ENCODE measurements at places on chromosomes 1 and 21. TPM values are rescaled to one million over a fixed set of nuclear protein-coding genes. Genes with fewer than 3 reads are reported as not detected.

TEX38 gene
- not detected for total RNA-seq

RHD gene
- not detected for total RNA-seq

TCP10L gene
- total RNA-seq, result not detected

PLXNA2 gene
- 6.8 TPM for total RNA-seq

TAF13 gene
- total RNA-seq, result 66.7 TPM

HHAT gene
- 10.7 TPM for total RNA-seq

COL11A1 gene
- 1.9 TPM for total RNA-seq

SELENBP1 gene
- 0.22 TPM for total RNA-seq

LDLRAD1 gene
- total RNA-seq, result not detected

ILDR2 gene
- 0.48 TPM for total RNA-seq

C1orf116 gene
- total RNA-seq, result 1.4 TPM

SPATA17 gene
- 0.12 TPM for total RNA-seq

RIMKLA gene
- total RNA-seq, result not detected

SIKE1 gene
- total RNA-seq, result 45.6 TPM

RNPEP gene
- total RNA-seq, result 112 TPM

FAM131C gene
- total RNA-seq, result 1.1 TPM

SPATA21 gene
- total RNA-seq, result not detected

PRKAA2 gene
- total RNA-seq, result 4.0 TPM

CD52 gene
- total RNA-seq, result not detected

GBP7 gene
- not detected for total RNA-seq

DIPK1A gene
- total RNA-seq, result 7.3 TPM

LRRN2 gene
- total RNA-seq, result 2.4 TPM

UTS2 gene
- total RNA-seq, result not detected

LCE1B gene
- total RNA-seq, result not detected

C1QB gene
- not detected for total RNA-seq

PDE9A gene
- total RNA-seq, result not detected

NPPB gene
- total RNA-seq, result 6.5 TPM

ZYG11A gene
- 6.8 TPM for total RNA-seq

MAP3K21 gene
- 5.9 TPM for total RNA-seq

LCE2C gene
- total RNA-seq, result not detected

WNT3A gene
- not detected for total RNA-seq

OLFML2B gene
- 2.3 TPM for total RNA-seq

CR2 gene
- not detected for total RNA-seq

CDC42BPA gene
- total RNA-seq, result 36.9 TPM

CFHR2 gene
- total RNA-seq, result not detected

RABGGTB gene
- 93.6 TPM for total RNA-seq

OR10J1 gene
- not detected for total RNA-seq

WNT9A gene
- total RNA-seq, result 25.8 TPM

RORC gene
- total RNA-seq, result 0.14 TPM

RPE65 gene
- total RNA-seq, result not detected

C8A gene
- not detected for total RNA-seq

LCE2B gene
- not detected for total RNA-seq

PSMB2 gene
- 46.6 TPM for total RNA-seq

IL23R gene
- not detected for total RNA-seq

TP73 gene
- total RNA-seq, result 4.7 TPM

LCE3C gene
- not detected for total RNA-seq

DDR2 gene
- total RNA-seq, result 84.2 TPM

USP1 gene
- total RNA-seq, result 70.8 TPM

SLAMF6 gene
- not detected for total RNA-seq

GORAB gene
- total RNA-seq, result 21.1 TPM

ARHGEF16 gene
- 3.6 TPM for total RNA-seq

SYCP1 gene
- not detected for total RNA-seq
